Dermis blood vessel endothelial cell (primary cell): ENCODE measurements at places on chromosomes 13 and 19. TPM values are rescaled to one million over a fixed set of nuclear protein-coding genes. Genes with fewer than 3 reads are reported as not detected.

DNA sequence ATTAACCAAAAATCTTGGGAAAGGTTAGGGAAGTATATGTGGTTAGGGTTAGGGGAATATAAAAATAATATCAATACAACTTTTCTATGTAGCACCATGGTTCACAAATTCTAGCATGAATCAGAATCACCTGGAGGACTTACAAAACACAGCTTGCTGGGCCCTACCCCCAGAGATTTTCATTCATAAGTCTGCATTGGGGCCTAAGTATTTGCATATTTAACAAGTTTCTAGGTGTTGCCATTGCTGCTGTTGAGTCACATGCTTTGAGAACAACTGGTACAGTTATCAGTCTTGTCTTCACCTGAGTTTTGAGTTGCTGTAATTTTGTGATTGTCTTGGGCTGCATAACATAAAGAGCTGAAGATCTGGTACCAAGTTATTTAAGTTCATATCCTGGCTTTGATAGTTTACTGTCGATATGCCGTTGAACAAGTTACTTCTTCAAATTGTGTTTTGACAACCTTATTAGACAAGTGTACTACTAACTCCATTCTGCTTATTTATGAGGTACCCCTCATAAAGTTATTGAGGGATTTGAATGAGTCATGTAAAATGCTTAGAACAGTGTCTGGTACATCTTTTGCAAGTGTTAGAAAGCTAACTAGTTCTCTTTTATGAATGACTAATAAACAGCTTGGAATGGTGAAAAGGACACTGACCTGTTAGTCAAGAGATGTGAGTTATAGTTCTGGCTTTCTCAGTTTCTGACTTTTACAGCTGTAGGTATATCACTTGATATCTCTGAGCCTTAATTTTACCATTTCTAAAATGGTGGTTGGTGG lies 132.9 kb downstream of the PAN3 start:
- DNase-seq: no peak

Gene SYMPK
- 32.7 and 55.1 TPM in 2 replicates for total RNA-seq

DNA sequence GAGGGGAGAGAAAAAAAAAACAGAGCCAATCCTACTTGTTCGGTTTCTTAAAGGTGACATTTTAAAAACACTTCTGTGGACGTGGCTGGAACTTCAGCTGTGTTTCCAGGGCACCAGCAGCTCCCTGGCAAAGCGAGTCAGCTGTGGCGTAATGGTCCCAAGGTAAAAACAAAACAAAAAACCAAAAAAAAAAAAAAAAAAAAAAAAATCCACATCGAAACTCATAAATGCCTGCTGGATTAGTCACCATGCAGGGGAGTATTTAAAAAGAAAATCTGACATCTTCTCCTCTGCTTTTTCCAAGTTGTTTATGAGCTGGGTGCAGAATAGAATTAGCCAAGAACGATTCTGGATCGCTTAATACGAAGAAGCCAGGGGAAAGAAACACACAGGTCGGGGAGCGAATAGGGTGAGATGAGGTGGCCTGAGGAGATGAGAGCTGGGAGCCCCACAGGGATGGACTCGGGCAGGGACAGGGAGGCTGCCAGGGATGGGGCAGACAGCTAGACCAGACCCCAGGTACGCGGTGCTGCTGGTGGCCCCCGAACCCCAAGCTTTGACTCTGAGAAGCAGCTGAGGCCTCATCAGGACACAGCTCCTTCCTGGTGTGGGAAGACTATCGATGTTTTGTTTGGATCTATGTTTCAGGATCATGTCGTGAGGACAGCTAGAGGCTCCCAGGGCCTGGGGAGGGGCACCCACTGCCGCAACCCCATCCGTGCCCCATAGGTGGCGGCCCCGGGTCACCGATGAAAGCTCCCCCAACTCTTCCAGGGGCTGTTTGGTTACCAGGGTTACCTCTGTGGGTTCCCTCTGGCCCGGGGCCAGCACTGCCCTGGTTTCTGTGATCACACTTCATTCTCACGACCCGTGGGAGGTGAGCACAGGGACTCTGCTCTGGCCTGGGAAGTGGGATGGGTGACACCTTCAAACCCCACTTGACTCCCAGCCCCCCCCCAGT lies 3.1 kb upstream of the CTXN1 start:
- DNase-seq: peak; percentile 72

GRCh38 chr13:110829486-110829885 lies 85.4 kb downstream of the ANKRD10 start:
- DNase-seq: no peak

DNA sequence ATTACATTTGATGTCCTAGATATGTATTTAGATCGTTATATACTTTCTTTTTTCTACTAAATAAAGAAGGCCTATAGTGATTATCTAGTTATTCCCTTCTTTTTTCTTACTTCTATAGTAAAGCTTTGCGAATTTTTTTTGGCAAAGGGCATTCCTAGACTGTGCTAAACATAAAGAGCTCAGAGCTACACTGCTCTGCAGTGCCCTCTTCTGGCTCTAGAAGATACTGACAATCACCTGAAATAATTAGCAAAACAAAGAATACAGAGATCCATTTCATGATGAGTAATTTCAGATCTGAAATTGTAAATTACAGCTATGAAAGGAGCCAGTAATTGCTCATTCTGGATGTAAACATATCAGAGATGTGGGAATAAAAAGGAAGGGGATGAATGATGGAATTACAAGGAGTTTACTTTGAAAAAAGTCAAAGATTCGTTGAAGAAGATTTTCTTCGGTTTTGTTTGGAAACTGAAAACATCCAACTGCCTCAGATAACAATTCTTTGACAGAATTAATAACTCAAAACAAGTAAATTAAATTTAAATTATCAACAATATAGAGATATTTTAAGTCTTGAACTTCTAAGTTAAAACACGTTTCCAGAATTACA lies 288.5 kb downstream of the NALCN start:
- DNase-seq: peak; percentile 73

Gene SPIB
- total RNA-seq: not detected in 2 replicates

- no peak for DNase-seq
Measured at GRCh38 chr13:77800219-77800618, 102.7 kb downstream of the SLAIN1 start.

GRCh38 chr13:30354493-30355383 lies 47.4 kb upstream of the KATNAL1 start:
- DNase-seq: no peak

DNA sequence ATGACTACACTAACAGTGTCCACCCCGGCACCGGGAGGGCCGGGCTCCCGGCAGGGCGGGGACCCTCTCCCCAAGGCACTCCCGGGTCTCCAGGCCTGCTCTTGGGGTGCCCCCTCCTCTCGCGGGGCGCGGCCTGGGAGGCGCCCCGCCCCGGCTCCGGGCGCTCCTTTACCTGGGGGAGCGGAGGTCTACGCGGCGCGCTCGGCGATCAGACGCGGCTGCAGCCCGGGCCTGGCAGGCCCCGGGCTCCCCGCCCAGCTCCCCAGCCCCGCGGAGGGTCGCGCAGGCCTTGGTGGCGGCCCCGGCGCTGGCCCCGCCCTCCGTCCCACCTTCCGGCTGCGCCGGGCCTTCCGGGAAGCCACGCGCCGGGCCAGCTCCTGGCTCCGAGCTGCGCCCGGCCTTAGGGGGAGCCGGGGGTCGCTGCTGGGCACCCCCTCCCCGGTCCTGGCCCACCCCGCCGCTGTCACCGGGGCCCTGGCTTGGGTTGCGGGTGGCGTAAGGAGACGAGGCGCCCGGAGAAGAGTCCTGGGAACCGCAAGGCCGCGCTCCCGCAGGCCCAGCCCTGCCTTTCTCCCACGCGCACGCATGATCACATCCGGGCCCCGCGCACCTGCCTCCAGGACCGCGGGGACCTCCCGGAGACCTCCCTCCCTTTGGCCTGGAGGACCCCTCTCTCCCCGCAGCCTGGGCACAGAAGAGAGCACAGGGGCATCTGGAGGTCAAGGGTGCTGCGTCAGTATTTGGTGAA lies at the start of gene C19orf12:
Gene C19orf12, minus strand, starts transcription at position 309 of the 748 bp plus-strand sequence. CDS start 6,848 bp downstream, outside the sequence.
- DNase-seq: peak; percentile 44

DNA sequence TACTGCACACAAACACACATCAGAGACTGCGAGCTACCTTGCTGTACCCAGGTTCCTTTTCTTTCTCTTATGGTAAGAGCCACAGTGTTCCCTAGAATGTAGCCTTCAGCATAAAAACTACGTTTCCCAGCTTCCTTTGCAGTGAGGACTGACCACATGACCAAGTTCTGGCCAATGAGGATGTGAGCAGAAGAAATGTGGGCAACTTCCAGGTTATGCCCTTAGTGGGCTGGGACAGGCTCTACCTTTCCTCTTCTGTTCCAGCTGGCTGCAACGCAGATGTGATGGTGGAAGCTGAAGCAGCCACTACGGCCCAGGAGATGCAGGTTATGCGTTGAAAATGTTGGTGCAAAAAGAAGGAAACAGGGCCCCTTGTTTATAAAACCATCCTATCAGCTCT lies 27.5 kb downstream of the VRK3 start:
- DNase-seq: peak; percentile 50

- no peak for DNase-seq
Measured at GRCh38 chr13:71261256-71261655, 605.7 kb downstream of the DACH1 start.

Gene GARIN5A
- 0.05 and 0.17 TPM in 2 replicates for total RNA-seq

- no peak for DNase-seq
Measured at GRCh38 chr19:38723990-38724854, 20.1 kb downstream of the CAPN12 start.

- DNase-seq: no peak
Measured at GRCh38 chr13:28409648-28410047, 85.3 kb downstream of the FLT1 start.

DNA sequence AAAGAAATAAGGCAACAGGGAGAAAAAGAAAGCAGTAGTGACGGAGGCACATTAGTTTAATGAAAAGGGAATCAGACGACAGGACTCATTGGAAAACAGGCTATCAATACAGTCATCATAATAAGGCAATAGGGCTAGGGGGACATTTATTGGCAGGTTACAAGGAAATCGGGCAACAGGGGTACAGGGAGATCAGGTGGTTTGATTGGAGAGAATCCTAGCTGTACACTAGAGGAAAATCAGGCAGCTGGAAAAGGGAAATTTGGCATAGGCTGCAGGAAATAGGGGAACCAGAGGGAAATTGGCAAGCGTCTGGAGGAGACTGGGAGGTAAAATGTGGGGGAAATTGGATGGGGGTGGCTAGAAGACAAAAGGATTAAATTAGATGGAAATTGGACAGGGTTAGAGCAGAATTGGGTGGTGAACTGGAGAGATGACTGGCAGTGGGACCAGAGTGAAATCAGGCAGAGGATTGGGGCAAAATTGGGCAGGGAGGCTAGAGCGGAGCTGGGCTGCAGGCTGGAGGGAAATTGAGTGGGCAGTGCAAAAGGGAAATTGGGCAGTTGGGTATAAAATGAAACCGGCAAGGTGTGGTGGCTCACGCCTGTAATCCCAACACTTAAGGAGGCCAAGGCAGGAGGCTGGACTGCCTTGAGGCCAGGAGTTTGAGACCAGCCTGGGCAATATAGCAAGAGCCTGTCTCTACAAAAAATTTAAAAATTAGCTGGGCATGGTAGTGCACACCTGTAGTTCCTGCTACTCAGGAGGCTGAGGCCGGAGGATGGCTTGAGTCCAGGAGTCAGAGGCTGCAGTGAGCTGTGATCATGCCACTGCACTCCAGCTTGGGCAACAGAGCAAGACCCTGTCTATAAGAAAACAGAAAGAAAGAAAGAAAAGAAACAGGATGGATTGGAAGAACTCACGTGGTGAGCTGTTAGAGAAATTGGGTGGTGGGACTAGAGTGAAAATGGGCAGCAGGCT lies 7.4 kb downstream of the LRFN3 start:
- no peak for DNase-seq

Gene NLRP5
- not detected in 2 replicates for total RNA-seq

Gene LHB
- total RNA-seq: not detected in 2 replicates

Gene SHANK1
- 0.09 and 0.17 TPM in 2 replicates for total RNA-seq

- DNase-seq: no peak
Measured at GRCh38 chr13:95708391-95708774, 31.4 kb downstream of the DNAJC3 start.

DNA sequence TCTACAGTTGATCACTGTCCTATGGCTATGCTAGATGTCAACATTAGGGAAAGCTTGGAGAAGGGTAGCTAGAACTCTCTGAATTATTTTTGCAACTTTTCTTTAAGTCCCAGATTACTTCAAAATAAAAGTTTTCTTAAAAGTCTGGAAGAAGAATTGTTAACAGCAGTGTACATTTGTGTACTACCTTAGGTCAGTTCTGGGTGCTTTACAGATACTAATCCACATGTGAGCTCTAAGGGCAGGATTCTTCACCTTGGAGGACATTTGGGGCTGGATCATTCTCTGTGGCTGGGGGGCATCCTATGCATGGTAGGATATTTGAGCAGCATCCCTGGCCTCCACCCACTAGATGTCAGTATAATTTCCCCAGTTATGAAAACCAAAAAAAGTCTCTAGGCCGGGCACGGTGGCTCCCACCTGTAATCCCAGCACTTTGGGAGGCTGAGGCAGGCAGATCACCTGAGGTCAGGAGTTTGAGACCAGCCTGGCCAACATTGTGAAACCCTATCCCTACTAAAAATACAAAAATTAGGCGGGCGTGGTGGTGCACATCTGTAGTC lies 2.8 kb downstream of the BRME1 start:
- peak; percentile 54 for DNase-seq

DNA sequence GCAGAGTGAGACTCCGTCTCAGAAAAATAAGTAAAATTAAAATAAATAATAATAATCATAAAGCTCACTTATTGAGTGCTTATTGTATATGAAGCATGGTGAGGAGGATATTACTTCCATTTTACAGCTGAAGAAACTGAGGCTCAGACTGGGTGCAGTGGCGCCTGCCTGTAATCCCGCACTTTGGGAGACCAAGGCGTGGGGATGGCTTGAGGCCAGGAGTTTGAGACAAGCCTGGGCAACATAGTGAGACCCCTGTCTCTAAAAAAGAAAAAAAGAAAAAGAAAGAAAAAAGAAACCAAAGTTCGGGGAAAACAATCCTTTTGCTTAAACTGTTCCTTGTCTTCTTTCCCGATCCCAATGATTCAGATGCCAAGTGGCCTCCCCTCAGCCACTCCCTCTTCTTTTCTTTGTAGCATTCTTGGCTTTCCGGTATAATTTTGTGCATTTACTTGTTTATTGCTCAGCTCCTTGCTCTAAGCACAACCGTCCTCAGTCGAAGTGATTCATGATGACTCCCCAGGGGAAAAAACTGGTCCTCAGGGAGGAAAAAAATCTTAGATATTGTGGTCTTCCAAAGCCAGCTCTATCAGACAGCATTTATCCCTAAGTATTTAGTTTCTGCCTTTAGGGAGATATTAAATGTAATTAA lies 965 bp upstream of the EIF3G start:
- peak; percentile 46 for DNase-seq

DNA sequence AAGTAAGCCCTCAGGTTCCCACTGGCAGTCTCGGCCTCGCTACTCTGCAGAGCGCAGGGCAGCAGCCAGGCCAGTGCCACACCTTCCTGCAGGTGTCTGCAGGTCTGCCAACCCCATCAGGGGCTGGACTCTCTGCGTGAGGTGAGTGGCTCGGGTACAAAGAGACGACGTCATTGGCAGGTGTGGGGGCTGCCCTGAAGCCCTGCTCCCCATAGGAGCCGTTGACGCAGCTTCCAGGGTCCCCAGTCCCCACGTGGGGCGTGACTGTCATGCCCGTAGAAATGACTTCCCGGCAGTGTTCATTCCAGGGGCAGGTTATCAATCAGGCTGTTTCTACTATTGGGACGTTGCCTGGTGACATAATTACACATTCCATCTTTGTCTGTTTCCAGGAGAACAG lies 15.3 kb upstream of the GJB6 start:
- DNase-seq: no peak
